ENCODE measurements at places on chromosomes 11 and 22.

DNA sequence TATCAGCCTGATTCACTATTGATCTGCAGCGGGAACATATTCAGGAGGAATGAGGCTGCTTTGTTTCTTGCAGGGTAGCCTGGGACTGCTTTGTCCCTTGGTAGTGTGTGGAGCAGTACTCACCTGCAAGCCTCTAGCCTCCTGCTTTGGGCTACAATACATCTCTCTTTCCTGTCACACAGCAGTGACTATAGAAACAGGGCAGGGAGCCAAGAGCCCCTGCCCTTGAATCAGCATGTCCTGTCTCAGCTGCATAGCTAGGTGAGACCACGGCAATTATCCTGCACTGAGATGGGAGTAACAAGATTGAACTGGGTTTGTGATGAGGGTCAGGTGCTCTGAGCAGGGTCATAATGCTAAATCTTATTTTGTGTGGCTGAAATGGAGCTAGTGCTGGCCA lies 191.9 kb downstream of the NELL1 start:
- DNase-seq: no peak

- no peak for DNase-seq
Observed at GRCh38 chr22:27842201-27842600, 40.6 kb upstream of the MN1 start.

DNA sequence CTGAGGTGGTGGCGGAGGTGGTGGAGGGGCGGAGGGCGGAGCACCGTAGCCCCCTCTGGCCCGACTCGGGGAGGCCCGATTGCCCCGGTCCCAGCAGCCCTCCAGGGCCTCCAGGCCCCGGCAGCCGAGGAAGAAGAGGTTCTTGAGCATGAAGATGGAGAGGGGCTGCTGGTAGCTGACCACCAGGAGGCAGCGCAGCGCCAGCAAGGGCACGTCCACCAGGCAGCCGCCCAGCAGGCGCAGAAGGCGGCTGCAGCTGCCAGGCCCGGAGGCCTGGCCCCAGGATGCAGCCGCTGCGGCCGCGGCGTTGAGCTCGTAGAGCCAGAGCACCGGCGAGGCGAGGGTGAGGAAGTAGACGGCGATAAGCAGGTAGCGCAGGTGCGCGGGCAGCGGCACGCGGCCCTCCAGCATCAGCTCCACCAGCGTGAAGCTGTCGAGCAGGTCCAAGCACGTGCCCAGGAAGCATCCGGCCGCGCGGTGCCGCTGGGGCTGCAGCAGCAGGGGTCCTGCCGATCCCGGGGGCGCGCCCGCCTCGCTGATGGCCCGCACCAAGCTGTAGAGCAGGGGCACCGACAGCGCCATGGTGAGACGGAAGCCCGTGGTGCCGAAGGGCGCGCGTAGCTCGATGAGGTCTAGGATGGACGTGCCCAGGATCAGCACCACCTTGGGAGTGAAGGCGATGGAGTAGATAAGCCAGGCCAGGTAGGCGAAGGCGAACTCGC lies 1.5 kb downstream of the TMEM121B start:
- no peak for DNase-seq

- DNase-seq: no peak
Observed at GRCh38 chr22:29734838-29735237, 15.0 kb downstream of the CABP7 start.

GRCh38 chr11:25197515-25197914 lies 700.7 kb downstream of the LUZP2 start:
- no peak for DNase-seq

DNA sequence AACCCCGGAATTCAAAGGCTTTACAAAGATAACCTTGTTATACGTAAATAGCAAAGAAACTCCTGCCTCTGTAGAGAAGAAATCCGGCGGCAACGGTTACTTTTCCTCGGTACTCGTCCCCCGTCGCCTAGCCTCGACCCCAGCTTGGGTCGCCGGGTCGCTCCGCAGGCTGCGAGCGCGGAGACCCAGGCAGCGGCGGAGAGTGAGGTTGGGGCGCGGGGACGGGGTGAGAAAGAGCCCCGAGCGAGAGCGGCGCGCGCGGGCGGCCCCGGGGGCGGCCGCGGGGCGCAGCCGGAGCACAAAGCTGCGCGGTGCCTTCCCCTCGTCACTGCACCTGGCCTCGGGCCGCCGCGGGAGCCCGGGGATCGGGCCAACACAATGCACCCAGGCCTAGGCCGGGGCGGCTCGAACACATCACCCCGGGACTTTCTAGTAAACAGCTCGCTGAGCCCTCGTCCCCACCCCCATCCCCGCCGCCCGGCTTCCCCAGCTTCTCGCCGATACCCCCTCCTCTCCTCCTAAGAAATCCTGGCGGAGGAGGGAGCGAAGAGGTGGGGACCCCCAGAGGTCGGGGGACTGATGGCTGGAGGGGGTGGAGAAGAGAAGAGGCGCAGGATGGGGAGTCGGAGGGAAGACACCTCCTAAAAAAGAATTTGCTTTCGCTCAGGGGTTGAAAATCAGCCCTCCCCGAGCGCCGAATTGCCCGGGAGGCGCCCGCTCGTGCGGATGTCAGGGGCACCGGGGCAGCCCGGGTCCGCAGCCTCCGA lies 845 bp downstream of the MPPED2 start:
- DNase-seq: no peak

DNA sequence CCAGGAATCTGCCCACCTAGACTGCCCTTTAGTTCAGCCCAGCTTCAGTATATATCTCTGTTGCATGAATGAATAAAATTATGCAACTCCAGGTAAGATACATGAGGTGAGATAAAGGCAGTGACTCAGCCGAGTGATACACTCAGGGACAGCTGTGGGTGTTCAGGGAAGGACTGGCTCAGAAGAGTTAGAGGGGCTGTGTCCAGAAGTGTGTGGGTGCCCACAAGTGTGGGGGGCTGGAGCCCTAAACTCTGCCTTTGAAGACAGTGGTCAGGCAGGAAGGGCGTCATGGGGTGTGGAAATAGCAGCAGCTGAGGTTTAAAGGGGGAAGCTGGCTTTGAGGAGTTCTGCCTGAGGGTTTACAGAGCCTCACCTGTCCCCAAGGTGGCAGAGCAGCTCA lies 8.3 kb downstream of the FTH1 start:
- no peak for DNase-seq

DNA sequence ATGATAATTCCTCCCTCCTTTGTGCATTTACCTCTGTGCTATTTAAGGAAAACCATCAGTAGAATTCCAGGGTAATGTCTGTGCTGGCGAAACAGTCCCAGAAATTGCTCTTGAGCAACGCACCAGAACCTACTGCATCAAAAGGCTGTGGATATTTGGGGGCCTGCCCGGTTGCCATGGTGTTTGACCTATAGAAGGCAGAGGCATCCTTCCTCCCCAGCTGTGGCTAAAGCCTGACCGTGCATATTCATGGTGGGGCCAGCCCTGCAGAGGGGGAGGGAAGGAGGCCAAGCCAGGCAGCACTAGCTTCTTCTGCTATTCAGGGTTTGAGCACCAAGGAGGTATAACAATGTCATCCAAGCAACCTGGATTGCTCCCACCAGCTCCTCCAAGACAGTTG lies 215.0 kb upstream of the E2F8 start:
- DNase-seq: no peak

GRCh38 chr11:47854667-47855066 lies 6.5 kb upstream of the NUP160 start:
- no peak for DNase-seq

- DNase-seq: no peak
Observed at GRCh38 chr11:15975742-15976141, 380.6 kb downstream of the SOX6 start.

DNA sequence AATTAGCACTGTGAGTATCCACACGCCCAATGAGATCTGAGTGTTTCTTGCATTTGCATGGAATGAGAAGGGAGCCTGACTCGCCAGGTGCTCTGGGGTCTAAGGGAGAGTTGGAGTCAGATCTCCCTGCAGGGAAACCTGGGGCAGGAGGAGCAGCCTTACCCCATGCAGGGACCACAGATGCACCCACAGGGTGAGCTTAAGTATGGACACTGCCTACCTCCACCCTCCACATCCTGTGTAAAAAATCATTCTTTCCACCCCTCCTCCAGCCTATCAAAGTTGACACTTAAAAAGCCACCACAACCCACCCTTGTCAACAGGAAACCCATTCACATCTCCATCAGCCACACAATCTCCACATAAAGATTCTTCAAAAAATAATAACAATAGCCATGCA lies 67.0 kb upstream of the IGLL5 start:
- no peak for DNase-seq
